ENCODE measurements at places on chromosomes 1 and 21. TPM values are rescaled to one million over a fixed set of nuclear protein-coding genes. Genes with fewer than 3 reads are reported as not detected.

TFF2 gene
- not detected for total RNA-seq

LRRC39 gene
- 0.22 TPM for total RNA-seq

SLAMF7 gene
- total RNA-seq = 0.32 TPM

GBP1 gene
- 62.5 TPM for total RNA-seq

CLK2 gene
- total RNA-seq = 36.1 TPM

RGS8 gene
- 0.12 TPM for total RNA-seq

ARHGEF11 gene
- 24.4 TPM for total RNA-seq

OR2L5 gene
- total RNA-seq = not detected

- H3K27ac ChIP-seq = no peak overlapping the region
- H3K4me1 ChIP-seq = peaks cover 4% of the 10 kb centered on the region
- H3K36me3 ChIP-seq = no peaks in the 10 kb centered on the region
Observed at GRCh38 chr1:207935166-207935583, 24.2 kb upstream of the CD34 start.

- peaks cover 42% of the 10 kb centered on the region for H3K27me3 ChIP-seq
- H3K4me3 ChIP-seq = no peak overlapping the region
- H3K27ac ChIP-seq = no peak overlapping the region
- no peaks in the 10 kb centered on the region for H3K4me1 ChIP-seq
Observed at GRCh38 chr1:110136911-110137310, 13.4 kb upstream of the SLC6A17 start.

DNA sequence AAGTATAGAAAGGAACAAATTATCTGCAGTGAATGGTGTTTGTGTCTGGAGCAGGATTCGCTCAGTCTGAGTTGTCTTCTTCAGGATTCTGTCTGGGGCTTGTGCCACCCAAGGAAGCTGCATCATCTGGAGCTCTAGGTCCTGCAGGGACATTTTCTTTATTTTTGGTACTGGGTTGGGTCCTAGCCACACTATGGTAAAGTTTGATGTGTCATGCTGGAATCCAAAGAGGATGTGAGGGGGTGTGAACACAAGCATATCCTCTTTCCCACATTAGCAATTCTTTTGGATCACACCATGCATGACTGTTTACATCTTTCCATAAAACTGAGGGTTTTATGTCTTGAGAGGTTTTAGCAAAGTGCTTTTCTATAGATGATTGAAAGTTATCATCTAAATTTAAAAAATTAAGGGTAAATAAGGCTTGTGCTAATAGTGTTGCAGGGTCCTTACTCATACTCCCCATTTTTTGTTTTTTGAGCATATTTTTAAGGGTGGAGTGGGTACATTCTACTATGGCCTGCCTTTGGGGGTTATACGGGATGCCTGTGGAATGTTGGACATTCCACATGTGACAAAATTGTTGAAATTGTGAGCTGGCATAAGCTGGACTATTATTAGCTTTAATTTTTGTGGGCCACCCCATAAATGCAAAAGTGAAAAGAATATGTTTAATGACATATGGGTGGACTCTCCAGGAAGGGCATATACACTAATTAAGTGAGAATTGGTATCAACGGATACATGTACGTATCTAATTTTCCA lies 152.0 kb upstream of the HMCN1 start:
- H3K4me1 ChIP-seq = no peaks in the 10 kb centered on the region
- no peak overlapping the region for H3K4me3 ChIP-seq
- H3K27me3 ChIP-seq = no peaks in the 10 kb centered on the region

DNA sequence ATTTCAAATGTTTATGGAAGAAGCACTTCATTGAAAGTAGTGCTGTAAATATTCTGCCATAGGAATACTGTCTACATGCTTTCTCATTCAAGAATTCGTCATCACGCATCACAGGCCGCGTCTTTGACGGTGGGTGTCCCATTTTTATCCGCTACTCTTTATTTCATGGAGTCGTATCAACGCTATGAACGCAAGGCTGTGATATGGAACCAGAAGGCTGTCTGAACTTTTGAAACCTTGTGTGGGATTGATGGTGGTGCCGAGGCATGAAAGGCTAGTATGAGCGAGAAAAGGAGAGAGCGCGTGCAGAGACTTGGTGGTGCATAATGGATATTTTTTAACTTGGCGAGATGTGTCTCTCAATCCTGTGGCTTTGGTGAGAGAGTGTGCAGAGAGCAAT lies 10.7 kb downstream of the TARDBP start:
- peaks cover 77% of the 10 kb centered on the region for H3K36me3 ChIP-seq
- DNase-seq = no peak
- H3K27ac ChIP-seq = no peak overlapping the region
- H3K27me3 ChIP-seq = no peaks in the 10 kb centered on the region

DNA sequence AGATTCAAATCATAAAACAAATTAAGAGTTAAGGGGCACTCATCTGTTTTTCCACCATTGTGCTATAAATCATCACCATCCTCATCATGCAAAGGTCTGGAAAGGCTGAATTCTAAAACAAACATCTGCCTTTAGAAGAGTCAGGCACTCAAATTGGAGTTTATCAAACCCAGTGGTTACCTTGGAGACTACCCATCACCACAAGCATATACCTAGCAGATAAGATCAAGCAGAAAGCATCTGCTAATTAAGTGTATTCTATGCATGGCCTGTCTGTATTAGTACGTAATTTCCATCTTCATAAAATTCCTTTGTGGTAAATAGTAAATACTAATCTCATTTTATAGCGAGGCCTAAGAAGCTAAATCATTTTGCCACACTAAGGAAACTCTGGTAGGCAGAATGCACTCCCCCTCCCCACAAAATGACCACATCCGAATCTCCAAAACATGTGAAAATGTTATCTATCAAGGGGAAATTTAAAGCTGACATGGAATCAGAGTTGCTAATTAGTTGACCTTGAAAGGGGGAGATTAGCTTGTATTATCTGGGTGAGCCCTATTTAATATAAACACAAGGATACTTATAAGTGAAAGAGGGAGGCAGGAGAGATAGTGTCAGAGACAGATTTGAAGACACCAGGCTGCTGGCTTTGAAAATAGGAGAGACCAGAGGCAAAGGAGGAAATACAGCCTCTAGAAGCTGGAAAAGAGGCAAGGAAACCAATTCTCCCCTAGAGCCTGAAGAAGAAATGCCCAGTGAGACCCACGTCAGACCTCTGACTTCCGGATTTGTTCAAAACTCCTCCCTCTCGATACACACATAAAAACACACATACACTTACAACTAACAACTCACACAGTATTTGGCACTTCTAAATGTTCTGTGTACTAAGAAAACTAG lies 23.2 kb downstream of the ARID4B start:
- no peaks in the 10 kb centered on the region for H3K36me3 ChIP-seq
- no peaks in the 10 kb centered on the region for H3K27me3 ChIP-seq
- H3K4me1 ChIP-seq = no peaks in the 10 kb centered on the region

GRCh38 chr1:247443641-247444040 lies 14.3 kb downstream of the OR2B11 start:
- no peak overlapping the region for H3K4me3 ChIP-seq
- no peaks in the 10 kb centered on the region for H3K27me3 ChIP-seq
- no peak overlapping the region for H3K27ac ChIP-seq
- DNase-seq = no peak
- no peaks in the 10 kb centered on the region for H3K36me3 ChIP-seq

- peaks cover 40% of the 10 kb centered on the region for H3K4me1 ChIP-seq
- H3K27me3 ChIP-seq = no peaks in the 10 kb centered on the region
- no peak overlapping the region for H3K27ac ChIP-seq
Observed at GRCh38 chr1:19405761-19406487, 79.4 kb downstream of the CAPZB start.

- peak overlapping the region; percentile 32 for H3K4me3 ChIP-seq
- H3K27me3 ChIP-seq = peaks cover 28% of the 10 kb centered on the region
- no peaks in the 10 kb centered on the region for H3K36me3 ChIP-seq
- DNase-seq = peak; percentile 70
- peaks cover 14% of the 10 kb centered on the region for H3K4me1 ChIP-seq
- no peak overlapping the region for H3K27ac ChIP-seq
Observed at GRCh38 chr1:115829023-115829674, 11.8 kb downstream of the NHLH2 start.

- no peaks in the 10 kb centered on the region for H3K36me3 ChIP-seq
- peaks cover 18% of the 10 kb centered on the region for H3K4me1 ChIP-seq
- peak; percentile 44 for DNase-seq
- no peak overlapping the region for H3K27ac ChIP-seq
- H3K27me3 ChIP-seq = no peaks in the 10 kb centered on the region
Observed at GRCh38 chr1:164804366-164804765, 245.4 kb downstream of the PBX1 start.

GRCh38 chr1:206856674-206857464 lies 8.6 kb upstream of the IL20 start:
- no peak overlapping the region for H3K27ac ChIP-seq
- no peak for DNase-seq
- peaks cover 19% of the 10 kb centered on the region for H3K27me3 ChIP-seq
- H3K4me3 ChIP-seq = no peak overlapping the region

DNA sequence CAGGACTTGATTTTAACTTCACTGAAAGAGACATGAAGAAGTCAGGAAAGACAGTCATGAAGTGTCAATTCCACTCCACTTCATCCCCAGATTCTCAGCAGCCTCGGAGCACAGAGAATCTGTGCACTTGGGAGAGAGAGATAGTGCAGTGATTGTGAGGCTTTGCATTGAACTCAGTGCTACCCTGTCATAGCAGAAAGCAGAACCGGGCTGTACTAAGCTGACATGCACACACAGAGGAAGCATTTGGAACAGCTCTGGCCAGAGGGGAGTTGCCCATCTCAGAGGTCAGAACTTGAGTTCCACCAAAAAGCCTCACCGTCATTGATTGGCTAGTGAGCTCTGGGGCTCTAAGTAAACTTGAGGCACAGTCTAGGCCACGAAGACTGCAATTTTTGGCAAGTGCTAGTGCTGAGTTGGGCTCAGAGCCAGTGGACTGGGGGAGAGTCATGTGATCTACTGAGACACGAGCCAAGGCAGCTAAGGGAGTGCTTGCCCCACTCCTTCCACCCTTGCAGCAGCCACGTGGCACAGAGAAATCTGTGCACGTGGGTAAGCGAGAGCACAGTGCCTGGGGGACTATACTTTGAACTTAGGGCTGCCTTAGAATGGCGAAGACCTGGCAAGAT lies 810.2 kb upstream of the ADAMTS5 start:
- no peak for DNase-seq
- no peaks in the 10 kb centered on the region for H3K36me3 ChIP-seq
- H3K4me3 ChIP-seq = no peak overlapping the region
- H3K4me1 ChIP-seq = no peaks in the 10 kb centered on the region

- peaks cover 2% of the 10 kb centered on the region for H3K27me3 ChIP-seq
- H3K27ac ChIP-seq = no peak overlapping the region
- H3K36me3 ChIP-seq = no peaks in the 10 kb centered on the region
- DNase-seq = peak; percentile 55
- no peak overlapping the region for H3K4me3 ChIP-seq
- H3K4me1 ChIP-seq = peaks cover 5% of the 10 kb centered on the region
Observed at GRCh38 chr1:214123061-214123784, 135.4 kb downstream of the PROX1 start.

- no peaks in the 10 kb centered on the region for H3K36me3 ChIP-seq
- no peak for DNase-seq
- no peaks in the 10 kb centered on the region for H3K27me3 ChIP-seq
- H3K27ac ChIP-seq = no peak overlapping the region
- H3K4me3 ChIP-seq = no peak overlapping the region
- H3K4me1 ChIP-seq = peaks cover 12% of the 10 kb centered on the region
Observed at GRCh38 chr1:7489586-7489985, 281.5 kb upstream of the VAMP3 start.

DNA sequence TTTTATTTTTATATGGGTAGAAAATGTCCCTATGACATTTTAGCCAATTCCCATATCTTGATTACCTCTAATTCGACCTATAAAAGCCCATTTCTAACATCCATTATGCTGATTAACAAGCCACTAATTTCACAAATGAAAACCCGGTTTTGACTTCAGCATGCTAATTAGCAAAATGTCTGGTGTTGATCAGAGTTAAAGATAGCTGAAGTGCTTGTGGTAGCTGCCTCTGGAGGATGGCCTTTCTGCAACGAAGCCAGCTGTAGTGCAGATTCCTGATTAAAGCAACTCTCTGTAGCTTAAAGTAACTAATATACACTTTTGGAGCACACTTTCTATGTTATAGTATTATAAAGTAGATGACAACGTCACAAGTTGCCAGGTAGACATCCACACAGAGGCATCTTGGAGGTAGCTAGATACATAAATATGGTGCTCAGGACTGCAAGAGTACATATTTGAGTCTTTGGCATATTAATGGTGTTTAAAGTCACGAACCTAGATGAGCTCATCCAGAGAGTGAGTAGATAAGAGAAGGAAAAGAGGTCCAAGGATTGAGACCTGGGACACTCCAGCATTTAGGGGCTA lies 239.5 kb downstream of the BRINP2 start:
- no peaks in the 10 kb centered on the region for H3K4me1 ChIP-seq
- H3K27ac ChIP-seq = no peak overlapping the region
- H3K4me3 ChIP-seq = no peak overlapping the region
- H3K36me3 ChIP-seq = no peaks in the 10 kb centered on the region
- no peaks in the 10 kb centered on the region for H3K27me3 ChIP-seq
- no peak for DNase-seq

- DNase-seq = peak; percentile 76
- no peaks in the 10 kb centered on the region for H3K36me3 ChIP-seq
- H3K27me3 ChIP-seq = no peaks in the 10 kb centered on the region
- H3K4me1 ChIP-seq = no peaks in the 10 kb centered on the region
- H3K4me3 ChIP-seq = no peak overlapping the region
Observed at GRCh38 chr1:87513255-87513654, 184.6 kb downstream of the LMO4 start.

DNA sequence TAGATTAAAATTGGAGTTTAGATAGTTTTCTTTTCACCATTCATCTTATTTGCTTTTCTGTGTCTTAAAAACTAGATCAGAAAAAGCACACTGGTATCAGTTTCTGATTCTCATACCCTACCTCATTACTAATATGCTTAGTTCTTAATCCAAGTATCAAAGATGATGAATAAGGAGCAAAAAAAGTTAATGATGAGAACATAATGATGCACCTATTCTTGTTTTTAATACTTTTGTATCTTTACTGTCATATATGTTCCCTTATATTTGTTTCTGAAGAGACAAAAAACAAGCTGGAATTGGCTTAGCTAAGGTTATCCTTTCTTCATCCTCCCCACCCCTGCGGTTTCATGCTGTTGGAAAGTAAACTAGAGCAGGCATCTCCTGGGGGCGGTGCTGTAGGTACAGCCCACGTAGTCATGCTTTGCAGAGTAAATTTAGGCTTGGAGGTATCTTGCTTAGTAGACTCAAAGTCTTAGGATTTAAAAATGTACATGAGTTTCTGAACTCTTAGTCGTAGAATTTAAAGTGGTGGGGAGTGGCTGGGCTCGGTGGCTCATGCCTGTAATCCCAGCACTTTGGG lies 16.4 kb downstream of the CNIH4 start:
- H3K27me3 ChIP-seq = no peaks in the 10 kb centered on the region
- H3K4me3 ChIP-seq = no peak overlapping the region
- H3K4me1 ChIP-seq = peaks cover 10% of the 10 kb centered on the region
- no peak overlapping the region for H3K27ac ChIP-seq

Data from astrocyte (in vitro differentiated cells and primary cell).